ENCODE measurements at places on chromosomes 3 and 15.

DNA sequence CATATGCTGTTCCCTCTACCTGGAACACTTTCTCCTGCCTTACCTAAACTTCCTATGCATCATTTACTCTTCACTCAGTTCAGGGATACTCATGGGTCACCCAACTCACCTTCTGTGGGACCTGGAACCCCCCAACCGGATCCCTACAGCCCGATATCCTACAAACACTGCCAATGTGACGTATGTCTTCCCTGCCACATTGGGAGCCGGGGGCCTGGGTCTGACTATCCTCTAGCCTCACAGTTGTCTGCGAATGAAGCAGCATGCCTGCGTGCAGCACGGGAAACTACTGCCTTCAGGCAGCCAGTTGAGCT lies 405 bp downstream of the NPRL2 start:
- DNase-seq, result no peak

DNA sequence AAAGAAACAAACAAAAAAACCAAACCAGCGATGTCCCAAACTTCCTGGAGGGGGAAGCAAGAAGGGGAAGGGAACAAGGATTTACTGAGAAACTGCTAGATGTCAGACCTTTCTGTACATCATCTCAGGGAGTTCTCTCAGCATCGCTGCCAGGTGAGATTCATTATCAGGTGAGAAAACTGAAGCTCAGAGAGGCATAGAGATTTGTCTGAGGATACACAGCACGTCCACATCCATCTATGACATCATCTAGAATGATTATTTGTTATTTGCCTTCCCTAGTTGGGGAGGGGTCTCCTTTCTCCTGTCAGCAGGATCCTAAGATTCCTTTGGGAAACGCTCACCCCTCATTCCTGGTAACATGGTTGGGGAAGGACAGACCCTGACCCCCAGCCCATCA lies 57.1 kb upstream of the LINGO1 start:
- no peak for DNase-seq

- no peak for DNase-seq
Measured at GRCh38 chr3:197795200-197795599, 4.1 kb downstream of the LRCH3 start.

- DNase-seq, result no peak
Measured at GRCh38 chr3:113981803-113982202, 34.0 kb downstream of the ZDHHC23 start.

GRCh38 chr3:100107221-100107814 lies 7.0 kb downstream of the FILIP1L start:
- no peak for DNase-seq

DNA sequence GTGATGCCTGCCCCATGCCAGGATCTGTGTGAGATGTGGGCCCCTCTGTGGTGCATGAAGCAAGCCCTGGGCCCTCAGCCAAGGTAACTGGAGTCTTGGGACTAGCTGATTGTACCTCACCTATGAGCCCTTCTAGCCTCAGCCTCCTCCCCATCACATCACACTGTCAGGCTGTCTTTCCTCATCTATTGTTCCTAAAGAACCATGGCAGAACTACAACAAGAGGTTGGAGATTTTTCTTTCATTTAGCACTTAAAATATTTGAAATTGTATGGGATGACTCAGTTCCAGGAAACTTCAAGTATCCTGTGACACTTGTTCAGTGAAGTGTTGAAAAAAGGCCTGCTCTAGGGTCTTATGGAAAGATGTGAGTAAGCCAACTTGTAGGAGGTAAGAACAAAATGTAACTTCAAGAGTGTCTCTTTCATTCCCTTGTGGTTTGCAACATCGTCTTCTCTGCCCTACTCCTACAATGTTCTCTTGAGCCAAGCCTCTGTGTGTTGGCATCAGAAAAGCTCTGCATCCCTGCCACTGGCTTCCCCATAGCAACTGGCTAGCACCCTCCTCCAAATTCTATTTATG lies 58.7 kb upstream of the TIPARP start:
- no peak for DNase-seq

GRCh38 chr3:25804676-25805075 lies 14.8 kb downstream of the OXSM start:
- DNase-seq, result no peak

- no peak for DNase-seq
Measured at GRCh38 chr3:180707896-180708295, 28.6 kb upstream of the CCDC39 start.

GRCh38 chr3:109241459-109242186 lies 74.7 kb downstream of the DPPA2 start:
- no peak for DNase-seq

DNA sequence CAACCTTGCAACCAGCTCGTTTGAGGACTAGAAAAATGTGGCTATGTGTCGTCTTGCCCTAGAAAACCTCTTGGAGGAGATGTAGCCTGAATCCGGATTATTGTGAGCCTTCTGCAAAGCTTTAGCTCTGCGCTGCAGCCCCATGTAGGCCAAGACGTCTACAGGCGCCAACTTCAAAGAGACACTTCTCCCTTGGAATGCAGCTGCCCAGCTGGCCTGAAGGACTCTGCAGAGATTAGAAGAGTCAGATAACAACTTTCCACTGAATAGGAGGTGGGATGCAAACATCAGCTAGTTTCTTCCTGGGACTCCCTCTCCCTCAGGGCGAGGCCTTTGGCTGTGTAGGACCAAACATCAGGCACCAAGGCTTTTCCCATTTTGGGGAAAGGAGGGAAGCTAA lies 356.5 kb upstream of the IL12A start:
- DNase-seq, result no peak

- no peak for DNase-seq
Measured at GRCh38 chr15:99096894-99097426, 7.9 kb upstream of the SYNM start.

DNA sequence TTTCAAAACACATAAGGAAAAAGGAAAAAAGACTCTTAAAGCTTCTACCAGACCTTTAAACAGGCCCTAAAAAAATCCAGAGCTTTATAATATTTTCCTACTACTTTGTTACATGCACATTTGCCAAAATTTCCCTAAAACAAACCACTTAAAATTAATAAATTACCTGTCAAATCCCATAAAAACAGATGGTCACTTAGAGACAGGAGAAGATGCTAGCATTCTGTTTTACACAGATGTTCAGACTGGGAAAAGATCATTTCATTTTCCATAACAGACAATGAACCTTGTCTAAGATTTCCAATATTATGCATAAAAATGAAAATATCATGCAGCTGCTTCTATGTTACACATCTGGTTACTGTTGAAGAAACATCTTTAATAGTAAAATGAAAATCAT lies 66.6 kb downstream of the SUCLG2 start:
- no peak for DNase-seq

- DNase-seq, result no peak
Measured at GRCh38 chr3:101224739-101225138, 95.6 kb downstream of the IMPG2 start.

DNA sequence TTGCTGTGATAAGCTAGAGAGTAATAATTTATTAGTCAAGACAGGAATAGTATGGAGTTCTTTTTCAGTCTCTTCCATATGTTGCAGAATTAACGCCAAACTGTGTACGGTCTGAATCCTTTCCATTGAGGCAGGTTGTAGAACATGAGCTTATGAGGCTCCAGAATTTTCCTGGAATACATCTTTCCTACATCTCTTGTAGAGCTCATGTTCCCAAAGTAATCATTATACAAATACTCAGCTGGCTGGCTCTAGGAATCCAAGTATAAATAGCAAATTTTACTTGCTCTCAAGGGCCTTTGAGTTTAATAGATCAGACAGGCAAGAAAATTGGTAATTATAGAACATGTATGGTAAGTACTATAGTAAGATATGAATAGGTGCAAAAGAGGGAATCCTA lies 419.4 kb downstream of the RBMS3 start:
- DNase-seq, result no peak

DNA sequence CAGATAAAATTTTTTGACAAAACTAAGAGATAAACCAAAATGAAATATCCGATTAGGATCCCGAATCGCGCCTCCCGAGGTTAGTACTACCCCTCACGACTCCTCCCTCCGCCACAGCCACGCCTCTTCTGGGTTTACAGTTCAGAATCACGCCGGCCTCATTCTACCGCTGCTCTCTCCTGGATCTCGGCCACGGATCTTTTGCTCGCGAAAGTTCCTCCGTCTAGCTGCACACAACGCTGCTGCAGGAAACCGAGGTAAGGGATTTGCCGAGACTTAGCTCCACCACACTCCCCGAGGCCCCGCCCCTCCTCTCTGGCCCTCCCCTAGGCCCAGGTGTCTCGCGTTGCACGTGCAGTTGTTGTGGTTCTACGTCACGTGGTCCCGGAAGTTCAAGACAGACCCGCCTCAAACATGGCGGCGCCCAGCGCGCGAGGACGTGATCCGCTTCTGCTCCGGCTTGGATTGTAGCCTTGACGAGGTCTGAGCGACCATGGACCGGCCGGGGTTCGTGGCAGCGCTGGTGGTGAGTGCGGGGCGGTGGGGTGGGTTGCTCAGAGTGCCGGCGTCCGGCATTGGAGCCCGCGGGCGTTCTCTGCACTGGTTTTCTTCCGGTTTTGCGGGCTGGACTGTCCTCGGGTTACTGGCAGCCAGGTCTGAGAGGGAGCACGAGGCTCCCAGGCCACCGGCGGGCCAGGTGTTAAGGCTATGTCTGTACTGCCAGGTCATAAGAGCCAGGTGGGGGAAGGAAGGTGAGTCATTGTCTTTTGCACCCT lies at the start of gene SLC25A26:
TSS of gene SLC25A26 (plus strand) at position 400 of the 776 bp plus-strand sequence. CDS start at position 494, 94 bp downstream.
- DNase-seq, result peak; percentile 92

DNA sequence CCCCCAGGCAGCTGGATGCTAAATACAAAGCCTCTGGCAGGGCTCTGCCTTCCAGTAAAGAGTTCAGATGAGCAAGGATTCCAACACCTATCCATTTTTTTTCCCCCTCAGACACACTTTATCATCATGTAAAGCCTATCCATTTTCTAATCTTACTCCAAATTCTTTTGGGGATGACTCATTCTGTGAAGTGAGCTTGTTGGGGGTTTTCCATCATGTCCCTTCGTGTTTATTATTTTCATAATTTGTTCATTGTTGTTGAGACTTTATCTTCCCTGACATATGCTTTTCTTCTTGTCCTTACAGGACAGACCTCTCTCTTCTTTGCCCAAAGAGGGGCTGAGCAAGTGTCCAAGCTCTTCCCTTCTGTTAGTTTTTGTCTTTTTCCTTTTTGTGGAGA lies 34.7 kb upstream of the SH3BP5 start:
- no peak for DNase-seq

GRCh38 chr3:82493858-82494257 lies 732.4 kb upstream of the GBE1 start:
- no peak for DNase-seq

- DNase-seq, result no peak
Measured at GRCh38 chr15:66323312-66323928, 30.1 kb downstream of the DIS3L start.

- no peak for DNase-seq
Measured at GRCh38 chr3:151147299-151147698, 55.7 kb downstream of the GPR171 start.

GRCh38 chr3:71208211-71209095 lies 375.1 kb downstream of the FOXP1 start:
- DNase-seq, result no peak

GRCh38 chr15:92383519-92384324 lies 10.0 kb upstream of the ST8SIA2 start:
- no peak for DNase-seq

DNA sequence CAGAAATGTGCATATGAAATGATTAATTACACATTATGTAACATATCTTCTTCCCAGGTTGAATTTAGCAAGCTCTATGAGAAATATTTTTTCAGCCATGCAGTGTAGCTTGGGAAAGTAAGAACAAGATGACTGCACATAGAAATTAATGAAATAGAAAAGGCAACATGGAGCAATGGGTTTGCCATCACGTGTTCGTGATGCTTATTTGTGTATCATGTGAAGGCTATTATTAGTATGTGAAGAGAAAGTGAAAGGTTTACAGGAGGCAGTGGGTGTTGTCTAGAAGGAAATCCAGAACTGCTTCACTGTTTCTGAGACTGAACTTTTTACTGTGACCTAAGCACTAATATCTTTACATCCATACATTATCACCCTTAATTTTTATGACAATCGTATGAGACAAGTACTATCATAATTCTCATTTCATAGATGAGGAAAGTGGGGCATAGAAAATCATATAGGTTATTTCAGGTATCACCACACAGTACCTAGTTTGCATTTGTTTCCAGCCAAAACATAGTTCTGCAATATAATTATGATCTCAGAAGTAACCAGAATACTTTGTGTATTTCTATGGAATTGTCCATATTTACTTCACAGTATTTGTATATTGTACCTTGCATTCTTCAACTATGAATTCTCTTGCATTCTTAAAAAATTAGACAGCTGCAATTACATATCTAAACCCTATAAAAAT lies 14.9 kb downstream of the SERPINI1 start:
- no peak for DNase-seq

DNA sequence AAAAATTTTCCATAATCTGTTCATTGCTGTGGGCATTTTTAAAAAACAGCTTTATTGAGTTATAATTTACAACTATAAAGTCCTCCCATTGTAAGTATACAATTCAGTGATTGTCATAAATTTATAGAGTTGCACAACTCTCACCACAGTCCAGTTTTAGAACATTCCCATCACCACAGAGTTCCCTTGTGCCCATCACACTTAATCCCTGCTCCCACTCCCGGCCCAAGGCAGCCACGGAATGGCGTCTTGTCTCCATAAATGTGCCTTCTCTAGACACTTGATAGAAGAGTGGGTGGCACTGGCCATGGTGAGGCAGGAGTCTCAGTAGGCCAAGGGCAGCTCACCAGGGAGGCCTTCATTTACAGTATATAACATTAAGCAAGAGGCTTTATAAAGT lies 6.3 kb downstream of the TSEN2 start:
- no peak for DNase-seq

DNA sequence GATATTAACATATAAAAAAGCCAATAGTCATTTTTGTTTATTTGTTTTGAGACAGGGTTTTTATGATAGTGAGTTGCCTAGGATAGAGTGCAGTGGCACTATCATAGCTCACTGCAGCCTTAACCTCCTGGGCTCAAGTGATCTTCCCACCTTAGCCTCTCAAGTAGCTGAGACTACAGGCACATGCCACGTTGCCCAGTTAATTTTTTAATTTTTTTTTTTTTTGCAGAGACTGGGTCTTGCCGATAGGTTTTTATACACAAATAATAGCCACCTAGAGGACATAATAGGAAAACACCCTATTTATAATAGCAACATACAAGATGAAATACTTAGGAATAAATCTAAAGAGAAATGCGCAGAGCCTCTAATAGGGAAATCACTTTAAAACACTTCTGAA lies 13.3 kb downstream of the EIF3J start:
- DNase-seq, result no peak

- DNase-seq, result no peak
Measured at GRCh38 chr3:48966876-48967361, 23.1 kb upstream of the P4HTM start.

- DNase-seq, result no peak
Measured at GRCh38 chr15:46853600-46853999, 863.7 kb upstream of the SEMA6D start.
